Stimulated activated CD4-positive, alpha-beta T cell treated with anti-CD3 and anti-CD28 coated beads, Interleukin-12 subunit alpha, Interleukin-12 subunit beta, amount 100 ng/mL, for 24 hours (primary cell): ENCODE measurements at places on chromosomes 3 and 15.

DNA sequence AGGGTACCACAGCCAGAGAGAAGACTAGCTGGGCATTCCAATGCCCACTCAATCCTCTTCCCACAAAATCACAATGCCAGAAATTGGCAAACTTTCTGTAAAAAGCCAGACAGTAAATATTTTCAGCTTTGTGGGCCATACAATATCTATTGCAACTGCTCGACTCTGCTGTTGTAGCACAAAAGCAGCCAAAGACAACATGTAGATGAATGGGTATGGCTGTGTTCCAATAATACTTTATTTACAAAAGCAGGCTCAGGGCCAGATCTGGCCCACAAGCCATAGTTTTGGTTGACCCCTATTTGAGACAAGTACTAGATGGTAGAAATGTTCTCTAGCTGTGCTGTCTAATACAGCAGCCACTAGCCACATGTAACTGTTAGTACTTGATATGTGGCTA lies 330.9 kb downstream of the ERC2 start:
- no peak for DNase-seq

DNA sequence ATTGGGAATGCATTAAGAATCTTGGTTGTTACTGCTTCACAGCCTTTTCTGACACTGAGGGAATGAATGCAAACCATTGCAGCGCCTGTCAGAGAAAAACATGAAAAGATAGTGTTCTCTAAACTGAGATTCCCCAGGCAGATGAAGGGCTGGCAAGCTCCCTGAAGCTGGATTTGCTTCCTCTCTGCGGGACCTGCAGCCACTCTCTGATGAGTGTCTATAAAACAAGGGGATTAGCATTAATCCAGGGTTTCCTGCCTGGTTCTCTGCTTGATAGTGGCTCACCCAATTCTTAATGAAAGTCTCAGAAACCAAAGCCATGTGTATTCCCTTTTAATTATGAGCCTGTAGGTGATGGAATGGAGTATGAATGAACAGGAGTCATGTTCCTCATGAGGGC lies 344.3 kb upstream of the UMPS start:
- DNase-seq, result no peak

DNA sequence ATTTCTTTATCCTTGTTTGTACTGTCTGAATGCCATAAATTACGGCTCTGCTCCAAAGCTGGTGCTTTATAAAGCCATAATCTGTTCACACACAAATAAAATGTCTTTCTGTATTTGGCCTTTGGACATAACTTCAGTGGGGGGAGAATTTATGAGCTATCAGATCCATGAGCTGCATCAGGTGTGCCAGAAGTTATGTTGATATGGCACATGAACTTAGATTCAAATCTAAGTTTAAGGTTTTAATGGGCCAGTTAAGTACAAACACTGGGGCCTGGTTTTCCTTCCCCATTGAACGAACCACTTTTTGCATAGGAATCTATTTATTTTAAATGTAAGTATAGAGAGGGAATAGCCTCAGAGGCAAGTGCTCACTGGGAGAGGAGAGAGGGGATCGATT lies 239.9 kb downstream of the NFKBIZ start:
- no peak for DNase-seq

DNA sequence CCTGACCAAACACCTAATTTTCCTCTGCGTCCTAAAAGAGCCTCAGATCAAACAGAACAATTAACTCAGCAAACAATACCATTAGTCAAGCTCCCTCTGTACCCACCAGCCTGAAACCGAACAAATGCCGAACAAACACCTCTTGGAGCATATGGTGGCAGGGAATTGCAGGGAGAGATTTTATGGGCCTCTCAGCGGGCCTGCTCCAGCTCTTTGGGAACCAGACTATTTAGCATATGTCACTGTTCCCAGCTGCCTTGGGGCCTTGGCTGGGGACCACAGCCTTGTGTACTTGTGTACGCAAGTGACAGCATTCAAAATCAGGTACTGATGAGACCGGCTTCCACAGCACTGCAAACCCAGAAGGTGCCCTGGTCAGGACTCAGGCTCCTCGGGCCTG lies 388.8 kb upstream of the PPP2R3A start:
- DNase-seq, result no peak

DNA sequence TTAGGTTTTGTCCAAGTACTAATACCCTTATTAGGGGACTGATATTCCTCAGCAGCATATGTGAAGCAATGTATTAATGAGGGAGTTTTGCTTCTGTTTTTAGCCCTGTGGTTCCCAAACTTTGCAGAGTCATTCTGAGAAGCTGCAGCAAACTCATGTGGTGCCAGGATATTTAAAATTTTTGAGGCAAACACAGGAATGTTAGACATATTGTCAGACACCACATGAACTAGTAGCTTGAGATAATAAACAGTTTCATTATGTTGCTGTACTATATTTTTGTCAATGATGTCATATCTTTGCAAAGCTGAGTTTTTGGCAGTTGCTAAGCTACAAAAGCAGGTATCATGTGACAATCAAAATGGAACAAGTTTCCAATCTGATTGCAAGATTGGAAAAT lies 36.6 kb downstream of the ATP6V1A start:
- DNase-seq, result no peak

- DNase-seq, result no peak
These were observed 194.0 kb upstream of the LRRN1 start for GRCh38 chr3:3605226-3605625.

DNA sequence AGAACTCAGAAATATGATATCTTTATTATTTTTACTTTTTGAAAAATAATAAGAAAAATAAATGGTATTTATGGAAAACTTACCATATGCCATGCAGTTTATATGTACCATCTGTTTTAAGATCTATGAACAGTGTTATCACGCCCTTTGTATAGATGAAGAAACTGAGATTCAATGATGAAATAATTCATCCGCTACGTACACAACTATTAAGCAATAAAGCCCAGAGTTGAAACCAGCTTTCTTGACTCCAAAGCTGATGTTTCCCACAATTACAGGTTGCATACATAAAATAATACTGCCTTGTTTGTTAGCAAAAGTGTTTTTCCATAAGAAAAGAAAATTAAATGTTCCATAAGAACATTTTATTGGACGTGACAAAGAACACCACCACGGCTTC lies 67.2 kb upstream of the BCL6 start:
- no peak for DNase-seq

GRCh38 chr3:193620650-193621049 lies 27.6 kb downstream of the OPA1 start:
- DNase-seq, result no peak

DNA sequence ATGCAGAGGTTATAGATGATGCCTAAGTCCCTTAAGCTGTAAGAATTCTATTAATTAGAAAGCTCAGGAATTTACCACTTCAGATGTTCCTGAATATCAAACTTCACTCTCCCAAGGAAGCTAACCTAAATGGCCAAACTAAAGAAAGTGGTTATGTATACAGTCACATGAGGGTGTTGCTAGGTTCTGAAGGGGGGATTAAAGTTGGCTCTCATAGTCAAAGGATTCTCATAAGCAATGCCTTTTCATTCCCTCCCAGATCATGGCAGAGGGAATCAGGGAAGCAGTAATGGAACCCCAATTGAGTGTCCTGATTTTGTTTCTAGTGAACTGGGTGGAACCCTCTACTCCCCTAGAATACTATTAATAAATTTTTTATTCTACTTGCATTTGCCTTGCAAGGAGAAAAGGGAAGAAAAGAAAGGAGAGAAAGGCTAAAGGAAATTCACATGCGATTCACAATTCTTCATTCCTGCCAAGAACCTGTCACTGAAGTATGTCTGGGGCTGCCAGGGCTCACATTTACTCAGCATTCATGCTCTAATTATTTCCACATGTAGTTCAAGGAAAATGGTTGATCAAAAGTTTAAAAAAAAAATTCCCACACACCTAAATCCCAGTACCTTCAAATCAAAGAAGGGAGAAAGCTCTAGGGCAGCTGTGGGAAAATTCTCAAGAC lies 25.1 kb downstream of the FSTL1 start:
- DNase-seq, result no peak

DNA sequence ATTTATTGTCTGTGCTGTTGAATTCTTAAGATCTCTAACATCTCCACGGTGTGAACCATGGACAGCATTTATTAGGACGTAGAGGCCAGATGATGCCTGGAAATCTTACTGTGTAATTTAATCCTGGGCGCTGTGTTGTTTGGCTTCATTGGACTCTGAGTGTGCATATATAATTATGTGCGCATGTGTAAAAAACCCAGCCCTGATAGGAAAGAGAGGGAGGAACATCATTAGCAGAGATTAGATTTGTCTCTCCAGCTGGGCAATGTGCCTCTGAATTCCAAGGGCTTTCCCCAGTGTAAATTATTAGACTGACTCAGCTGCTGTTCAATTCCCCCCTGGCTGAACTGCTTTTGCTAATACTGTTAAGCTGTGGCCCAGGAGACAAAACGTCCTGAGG lies 39.6 kb downstream of the MAP3K13 start:
- no peak for DNase-seq

- no peak for DNase-seq
These were observed 62.7 kb upstream of the MRPS22 start for GRCh38 chr3:139281096-139281495.

DNA sequence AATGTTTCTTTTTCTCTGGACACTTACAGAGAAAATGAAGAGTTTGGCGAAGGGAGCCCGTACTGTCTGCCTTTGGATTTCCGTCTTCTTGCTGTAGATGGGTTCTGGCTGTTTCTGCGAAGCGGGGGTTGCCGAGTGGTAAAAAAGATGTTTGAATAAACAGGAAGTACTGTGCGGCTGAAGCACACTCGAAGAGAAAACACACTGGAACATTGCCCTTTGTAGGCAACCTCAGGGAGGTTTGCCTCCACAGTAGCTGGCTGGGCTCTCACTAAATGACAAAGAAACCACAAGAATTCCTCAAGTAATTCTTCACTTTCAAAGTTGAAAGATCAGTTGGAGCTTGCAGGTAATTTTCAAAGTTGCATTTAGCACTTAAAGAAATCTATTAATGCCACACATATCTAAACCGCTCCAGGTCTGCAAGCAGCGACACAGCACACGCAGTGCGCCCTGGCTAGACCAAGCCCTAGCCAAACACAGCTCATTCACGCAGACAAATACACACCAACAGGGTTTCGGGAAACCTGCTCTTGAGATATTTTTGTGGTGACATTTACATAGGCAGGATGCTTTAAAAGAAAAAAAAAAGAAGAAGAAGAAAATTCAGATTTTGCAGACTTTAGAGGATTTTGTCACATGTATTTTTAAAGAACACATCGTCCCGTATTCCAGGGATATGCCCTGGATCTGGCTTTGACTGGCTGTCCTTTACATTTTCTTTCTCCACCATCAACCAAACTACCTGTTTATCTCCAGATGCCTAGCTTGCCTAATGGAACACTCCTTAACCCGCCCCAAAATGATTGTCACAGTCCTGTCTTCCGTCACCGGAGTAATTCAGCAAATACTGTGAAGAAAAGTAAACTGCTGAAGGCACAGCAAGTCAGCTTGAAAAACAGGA lies 452.8 kb downstream of the FOXP1 start:
- peak; percentile 49 for DNase-seq

DNA sequence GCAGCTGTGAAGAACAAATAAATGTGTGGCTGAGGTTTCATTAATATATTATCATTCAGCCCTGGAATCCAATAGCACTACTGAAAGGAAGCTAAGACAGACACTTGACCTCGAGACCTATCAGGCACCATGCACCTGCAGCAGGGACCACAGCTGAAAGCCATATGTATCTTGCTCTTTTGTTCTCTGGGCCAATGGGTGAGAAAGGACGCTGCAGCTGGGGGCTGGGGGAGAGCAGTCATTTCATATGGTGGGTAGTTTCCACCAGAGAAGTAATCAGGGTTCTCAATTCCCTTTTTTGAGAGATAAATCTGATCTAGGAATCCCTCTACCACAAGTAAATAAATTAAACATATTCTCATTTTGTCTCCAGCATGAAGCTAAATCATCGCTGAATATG lies 225.6 kb upstream of the STRIT1 start:
- no peak for DNase-seq

DNA sequence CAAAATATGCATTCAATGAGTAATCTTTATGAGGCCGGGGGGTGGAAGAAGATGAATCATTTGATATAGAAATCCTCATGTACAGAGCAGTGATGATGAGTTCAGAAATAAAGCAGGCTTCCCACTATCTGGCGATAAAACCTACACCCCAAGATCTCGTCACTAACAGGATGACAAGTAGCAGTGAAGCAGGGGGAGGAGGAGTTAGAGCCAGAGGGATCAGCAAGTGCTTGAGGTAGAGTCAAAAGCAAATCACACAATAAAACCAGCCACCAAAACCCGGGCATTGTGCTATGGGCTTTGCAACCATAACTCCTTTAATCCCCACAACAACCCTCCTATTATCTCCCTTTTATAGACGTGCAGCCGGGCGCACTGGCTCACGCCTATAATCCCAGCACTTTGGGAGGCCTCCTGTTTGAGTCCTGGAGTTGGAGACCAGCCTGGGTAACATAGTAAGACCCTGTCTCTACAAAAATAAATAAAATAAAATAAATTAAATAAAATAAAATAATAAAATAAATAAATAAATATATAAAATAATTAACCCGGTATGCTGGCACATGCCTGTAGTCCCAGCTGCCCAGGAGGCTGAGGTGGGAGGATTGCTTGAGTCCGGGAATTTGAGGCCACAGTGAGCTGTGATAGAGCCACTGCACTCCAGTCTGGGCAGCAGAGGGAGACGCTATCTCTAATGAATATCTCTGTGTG lies 53.0 kb downstream of the STARD5 start:
- DNase-seq, result no peak

DNA sequence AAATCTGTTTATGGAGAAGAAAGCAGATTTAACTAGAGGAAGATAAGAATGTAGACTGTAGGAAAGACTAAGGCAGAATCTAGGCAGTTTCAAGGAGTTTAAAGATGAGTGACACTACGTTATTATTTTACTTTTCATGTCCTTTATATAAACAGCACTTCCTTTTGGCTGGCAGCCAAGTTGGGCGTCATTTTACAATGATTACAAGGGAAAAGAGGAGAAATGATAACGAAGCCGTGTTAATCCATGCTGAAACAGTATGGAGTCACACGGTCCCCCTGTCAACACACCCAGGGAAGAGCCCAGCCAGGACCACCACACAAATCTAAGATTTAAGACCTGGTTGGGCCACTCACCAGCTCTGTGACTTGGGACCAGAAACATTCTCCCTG lies 83.7 kb upstream of the NEO1 start:
- no peak for DNase-seq

- DNase-seq, result no peak
These were observed 172.6 kb downstream of the SATB1 start for GRCh38 chr3:18252578-18252977.
